ENCODE measurements at places on chromosomes 4 and X.

DNA sequence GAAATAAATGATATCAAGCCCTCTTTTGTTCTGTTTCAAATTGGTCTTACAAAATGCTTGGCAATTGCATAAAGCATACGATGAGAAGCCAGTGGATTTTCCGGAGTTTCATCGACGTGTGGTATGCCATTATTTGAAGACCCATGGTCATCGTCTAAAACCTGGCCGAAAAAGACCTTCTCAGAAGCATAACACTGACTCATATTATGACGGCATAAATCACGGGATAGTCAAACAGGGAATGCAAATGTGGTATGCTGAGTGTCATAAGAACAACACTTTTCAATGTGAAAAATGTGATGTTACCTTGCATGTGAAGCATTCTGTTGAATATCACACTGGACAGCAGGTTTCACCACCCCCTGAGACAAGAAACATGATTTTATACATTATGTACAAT, 695.2 kb downstream of the GRXCR1 start:
- DNase-seq: no peak

GRCh38 chr4:151239608-151240007, 37.4 kb upstream of the PRSS48 start:
- no peak for DNase-seq

GRCh38 chr4:114729068-114729738, 130.6 kb downstream of the UGT8 start:
- DNase-seq: no peak

- DNase-seq: no peak
Measured at GRCh38 chr4:110680265-110680664, 57.4 kb upstream of the PITX2 start.

DNA sequence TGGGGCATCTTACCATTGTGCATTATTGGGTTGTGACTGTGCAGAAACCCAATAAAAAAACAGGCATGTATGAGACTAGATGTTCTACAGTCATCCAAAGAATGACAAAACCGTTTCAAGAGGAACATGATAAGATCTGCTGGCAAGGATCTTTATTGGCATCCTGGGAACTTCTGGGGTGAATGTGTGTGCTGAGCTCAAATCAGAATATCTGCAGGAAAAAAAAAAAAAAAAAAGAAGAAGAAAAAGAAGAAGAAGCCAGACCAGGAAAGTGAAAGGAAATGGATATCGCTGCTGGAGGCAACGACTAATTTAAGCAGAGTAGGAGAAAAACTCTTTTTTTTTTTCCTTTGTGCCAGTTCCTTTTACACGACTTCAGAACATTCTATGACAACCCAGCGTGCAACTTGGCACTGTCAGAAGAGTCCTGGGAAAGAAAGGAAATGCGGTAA, 484.2 kb upstream of the BOD1L1 start:
- no peak for DNase-seq

GRCh38 chr4:25092139-25092538, 61.4 kb upstream of the LGI2 start:
- no peak for DNase-seq

GRCh38 chrX:48737213-48737938, 24.2 kb upstream of the GLOD5 start:
- DNase-seq: peak; percentile 85

GRCh38 chrX:85419293-85419692, 39.8 kb upstream of the POF1B start:
- no peak for DNase-seq

- DNase-seq: peak; percentile 67
Measured at GRCh38 chr4:15479089-15479912, 9.6 kb downstream of the CC2D2A start.

DNA sequence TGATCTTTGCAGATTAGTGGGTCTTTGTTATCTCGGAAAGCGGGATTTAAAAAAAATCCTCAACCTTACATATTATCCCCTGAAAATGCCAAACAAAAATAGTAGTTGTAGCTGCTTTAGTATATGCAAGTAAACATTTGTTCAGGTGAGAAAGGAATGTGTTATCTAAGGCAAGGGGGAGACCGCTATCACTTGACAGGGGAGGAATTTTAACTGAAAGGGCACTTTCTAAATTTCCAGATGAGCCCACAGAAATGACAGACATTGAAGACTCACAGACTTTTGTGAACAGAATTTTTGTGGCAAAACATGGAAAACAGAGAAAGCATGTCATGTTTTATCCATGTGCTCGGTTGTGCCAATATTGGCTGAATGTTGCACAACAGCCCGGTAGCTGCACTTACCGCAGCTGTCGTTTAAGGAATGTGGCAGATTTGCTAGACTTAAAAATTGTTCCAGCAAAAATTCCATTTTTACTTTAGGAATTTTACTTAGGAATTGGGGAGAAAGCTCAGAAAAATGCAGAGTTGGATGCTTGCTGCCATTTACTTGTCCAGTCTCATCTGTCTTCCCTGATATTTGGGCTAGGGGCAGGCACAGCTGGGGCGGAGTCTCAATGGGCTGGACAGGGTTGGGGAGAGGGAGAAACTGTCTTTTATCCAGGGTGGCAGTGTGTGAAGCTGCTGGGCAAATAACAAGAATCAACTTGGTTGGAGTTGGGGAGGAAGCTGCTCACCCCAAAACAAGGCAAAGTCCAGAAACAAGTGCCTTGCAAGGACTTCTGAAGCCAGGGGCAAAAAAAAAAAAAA, 94.6 kb upstream of the RPS6KA3 start:
- DNase-seq: no peak

DNA sequence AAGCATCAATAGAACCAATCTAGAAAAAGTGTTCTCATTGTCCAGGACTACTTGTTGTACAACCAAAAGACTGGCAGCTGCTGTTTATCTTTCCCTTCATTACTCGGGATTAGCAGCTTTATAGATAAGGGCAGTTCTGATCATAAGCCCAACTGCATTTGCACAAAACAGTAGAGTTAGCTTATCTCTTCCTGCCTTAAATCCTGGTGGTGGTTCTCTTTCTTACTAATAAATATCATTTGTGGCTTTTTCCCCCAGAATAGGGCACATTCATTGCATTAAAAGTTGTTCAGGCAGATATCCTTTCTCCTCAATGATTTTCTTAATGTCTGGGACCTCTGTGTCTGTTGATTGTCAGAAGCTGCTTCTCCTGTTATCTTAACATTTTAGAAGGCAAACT, 20.2 kb upstream of the RRAGB start:
- DNase-seq: no peak

DNA sequence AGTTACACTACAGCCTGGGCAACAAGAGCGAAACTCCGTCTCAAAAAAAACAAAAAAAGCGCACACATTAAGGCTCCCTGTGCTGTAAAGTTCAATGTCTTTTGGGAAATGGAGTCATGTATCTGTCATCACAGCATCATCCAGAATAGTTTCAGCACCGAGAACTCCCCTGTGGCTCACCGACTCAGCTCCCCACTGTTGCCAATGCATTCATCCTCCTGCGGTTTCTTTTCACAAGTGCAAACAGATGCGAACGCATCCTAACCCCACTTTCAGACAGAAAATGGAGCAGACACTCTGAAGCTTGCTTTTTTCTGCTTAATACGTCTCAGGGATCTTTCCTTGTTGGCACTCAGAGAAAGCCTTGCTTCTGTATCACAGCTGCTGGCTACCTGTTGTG, 13.8 kb upstream of the SH3TC1 start:
- no peak for DNase-seq

GRCh38 chrX:81202456-81202819, 536 bp downstream of the SH3BGRL start:
- DNase-seq: no peak

- no peak for DNase-seq
Measured at GRCh38 chrX:87063642-87064041, 454.0 kb upstream of the KLHL4 start.

DNA sequence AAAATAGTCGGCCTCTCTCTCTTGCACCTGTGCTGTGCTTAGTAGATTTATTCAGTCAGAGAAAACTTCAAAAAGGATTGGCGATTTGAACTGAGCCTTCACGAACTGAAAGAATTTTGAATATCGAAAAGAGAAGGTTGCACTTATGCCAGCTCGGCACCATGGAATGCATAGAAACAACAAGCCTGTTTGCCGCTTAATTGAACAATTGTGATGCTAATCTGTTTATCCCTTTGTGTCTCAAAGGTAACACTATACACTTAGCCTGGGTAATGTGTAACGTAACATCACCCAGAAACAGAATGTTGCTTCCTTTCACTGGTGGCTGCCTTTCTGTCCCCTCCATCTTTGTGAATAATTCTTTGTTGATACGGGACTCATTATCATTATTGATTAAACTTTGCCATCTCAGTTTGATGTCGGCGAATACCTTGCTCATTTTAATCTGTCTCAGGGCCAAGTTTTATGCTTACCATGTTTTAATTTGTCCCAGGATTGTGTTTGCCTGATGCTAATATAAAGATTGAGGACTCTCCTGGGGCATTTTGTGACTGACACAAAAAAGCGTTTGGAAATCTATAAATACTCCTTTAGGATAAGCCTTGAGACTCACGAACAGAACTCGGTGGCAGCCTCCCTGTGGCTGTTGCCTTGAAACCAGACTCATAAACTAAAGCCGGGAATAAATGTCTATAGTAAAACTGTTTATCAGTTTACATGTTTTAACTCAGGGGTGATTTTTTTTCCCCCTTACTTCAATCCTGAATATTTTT, 400.5 kb downstream of the RAPGEF2 start:
- DNase-seq: no peak

DNA sequence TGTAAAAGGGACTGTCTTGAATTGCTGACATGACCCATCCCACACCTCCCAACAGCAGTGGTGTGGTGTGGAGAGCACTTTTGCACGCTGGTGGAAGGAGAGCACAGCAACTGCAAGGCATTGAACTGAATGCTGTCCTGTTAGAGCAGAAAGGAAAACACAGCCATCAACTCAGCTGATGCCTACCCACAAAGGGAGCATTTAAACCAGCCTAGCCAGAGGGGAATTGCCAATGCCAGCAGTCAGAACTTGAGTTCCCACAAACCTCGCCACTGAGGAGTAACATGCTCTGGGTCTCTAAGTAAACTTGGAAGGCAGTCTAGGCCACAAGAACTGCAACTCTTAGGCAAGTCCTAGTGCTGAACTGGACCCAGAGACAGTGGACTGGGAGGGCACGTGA, 31.9 kb downstream of the MAGED4 start:
- no peak for DNase-seq

- DNase-seq: no peak
Measured at GRCh38 chr4:123807187-123807586, 410.6 kb downstream of the SPRY1 start.

DNA sequence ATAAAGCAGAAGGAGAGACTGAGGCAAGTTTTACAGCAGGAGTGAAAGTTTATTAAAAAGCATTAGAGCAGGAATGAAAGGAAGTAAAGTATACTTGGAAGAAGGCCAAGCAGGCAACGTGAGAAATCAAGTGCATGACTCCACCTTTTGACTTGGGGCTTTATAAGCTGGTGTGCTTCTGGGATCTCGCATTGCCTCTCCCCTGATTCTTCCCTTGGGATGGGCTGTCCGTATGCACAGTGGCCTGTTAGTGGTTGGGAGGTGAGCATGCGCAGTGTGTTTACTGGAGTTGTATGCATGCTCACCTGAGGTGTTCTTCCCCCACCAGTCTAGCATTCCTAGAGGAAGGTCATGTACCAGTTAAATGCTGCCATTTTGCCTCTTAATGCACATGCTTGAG, 29.1 kb upstream of the C1QTNF7 start:
- no peak for DNase-seq

- DNase-seq: no peak
Measured at GRCh38 chr4:152892974-152893373, 43.1 kb upstream of the FHDC1 start.

- no peak for DNase-seq
Measured at GRCh38 chr4:145827885-145828284, 110.7 kb downstream of the ZNF827 start.

GRCh38 chr4:116862592-116862991, 222.8 kb downstream of the TRAM1L1 start:
- DNase-seq: no peak

DNA sequence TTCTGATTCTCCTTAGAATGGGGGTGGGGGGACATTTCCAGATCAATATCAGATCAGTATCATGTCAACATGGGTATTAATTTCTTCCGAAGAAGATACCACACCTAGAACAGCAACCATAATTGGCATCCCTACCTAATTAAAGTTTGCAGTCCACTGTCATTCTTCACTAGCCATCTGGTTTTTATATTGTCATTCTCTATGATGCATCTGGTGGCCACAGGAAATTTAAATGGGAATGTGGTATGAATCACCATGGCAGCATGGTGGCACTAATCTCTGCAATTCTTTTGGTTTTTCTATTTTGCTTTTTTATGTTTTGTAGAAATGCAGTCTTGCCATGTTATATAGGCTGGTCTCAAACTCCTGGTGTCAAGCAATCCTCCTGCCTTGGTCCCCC, 16.6 kb upstream of the UBE2D3 start:
- DNase-seq: no peak

GRCh38 chr4:101125045-101125942, 222.0 kb downstream of the PPP3CA start:
- no peak for DNase-seq

DNA sequence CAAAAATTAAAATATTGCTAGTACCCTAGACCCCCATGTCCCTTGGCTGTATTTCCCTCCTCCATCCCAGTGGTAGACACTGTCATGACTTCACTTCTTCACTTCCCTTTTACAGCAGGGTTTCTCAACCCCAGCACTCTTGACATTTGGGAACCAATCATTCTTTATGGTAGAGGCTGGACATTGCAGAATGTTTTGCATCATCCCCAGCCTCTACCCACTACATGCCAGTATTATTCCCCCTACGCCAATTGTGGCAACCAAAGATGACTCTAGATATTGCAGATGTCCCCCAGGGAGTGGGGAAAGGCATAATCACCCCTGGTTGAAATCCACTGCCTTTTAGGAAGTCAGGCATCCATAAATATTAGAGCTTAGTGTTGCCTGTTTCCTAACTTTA, 138.6 kb downstream of the AMELX start:
- no peak for DNase-seq

DNA sequence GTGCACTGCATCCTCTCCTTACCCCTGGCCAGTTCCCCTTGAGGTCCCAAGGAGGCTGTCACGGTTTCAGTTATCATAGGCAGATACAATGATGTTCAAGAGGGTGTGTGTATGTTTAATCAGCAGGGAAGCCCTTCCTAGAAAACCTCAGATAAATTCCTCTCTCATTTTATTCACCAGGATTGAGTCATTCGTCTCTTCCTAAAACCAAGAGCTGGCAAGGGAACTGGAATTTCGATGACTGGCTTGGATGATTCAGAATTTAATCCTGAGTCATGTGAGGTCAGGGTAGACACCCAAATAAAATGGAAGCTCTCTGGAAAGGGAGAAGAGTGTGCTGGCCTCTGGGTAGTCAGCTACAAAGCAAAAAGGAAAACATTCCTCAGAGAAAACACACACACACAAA, 106.2 kb upstream of the RAPGEF2 start:
- no peak for DNase-seq
